Mucosa of descending colon (tissue), 3 donors: ENCODE measurements at places on chromosomes 2 and 18.

DNA sequence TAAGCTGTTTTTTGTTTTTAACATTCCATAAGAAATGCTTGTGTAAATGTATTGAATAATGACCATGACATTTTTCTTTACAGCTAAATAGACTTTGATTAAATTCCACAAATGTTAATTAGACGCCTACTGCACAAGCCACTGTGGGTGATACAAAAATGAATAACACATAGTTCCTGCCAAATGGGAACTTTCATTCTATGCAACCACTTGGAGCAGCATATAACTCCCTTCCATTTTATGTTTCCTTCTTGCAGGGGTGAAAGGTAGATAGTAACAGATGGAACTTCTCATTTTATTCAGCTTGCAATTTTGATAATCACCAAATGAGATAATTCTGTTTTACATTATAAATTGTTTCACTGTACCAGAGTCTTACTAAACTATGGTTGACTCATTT is 70.0 kb upstream of the THUMPD2 start:
- DNase-seq: no peak

GRCh38 chr2:38600921-38601455 is 1.7 kb downstream of the HNRNPLL start:
- DNase-seq: no peak

DNA sequence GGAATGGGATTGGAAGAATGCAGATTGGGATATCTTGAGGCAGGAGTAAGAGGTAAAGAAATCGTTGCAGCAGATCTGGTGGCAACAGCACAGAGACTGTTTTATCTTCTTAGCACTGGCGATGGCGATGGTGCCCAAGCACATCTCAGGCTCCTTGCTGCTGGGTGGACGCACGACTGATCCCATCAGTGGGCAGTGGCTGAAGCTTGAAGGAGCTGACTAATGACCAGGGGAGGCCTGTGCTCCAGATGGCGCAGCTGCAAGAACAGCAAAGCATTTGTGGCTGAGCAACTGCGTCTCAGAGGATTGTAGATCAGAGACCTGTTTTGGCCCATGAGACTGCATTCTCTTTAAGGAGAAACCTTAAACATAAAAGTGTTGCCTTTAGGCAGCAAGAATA is 54.6 kb downstream of the GALR1 start:
- no peak for DNase-seq

DNA sequence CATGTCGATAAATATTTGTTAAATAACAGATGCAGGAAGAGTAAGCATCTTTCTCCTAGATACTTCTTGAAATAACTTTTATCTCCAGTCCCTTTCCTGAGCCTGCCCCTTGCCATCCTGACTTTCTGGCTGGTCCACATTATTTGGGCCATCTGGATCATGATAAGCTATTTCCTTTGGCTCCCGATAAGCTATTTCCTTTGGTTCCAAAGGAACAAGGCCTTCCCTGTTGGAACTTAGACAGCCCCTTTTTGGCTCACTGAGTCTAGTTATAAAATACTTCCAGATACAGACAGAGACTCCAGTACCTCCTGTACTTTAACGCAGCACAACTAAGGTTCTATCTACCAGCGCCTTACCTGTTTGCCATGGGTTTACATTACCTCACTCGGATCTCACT is 205.3 kb upstream of the CCDC150 start:
- no peak for DNase-seq

GRCh38 chr2:169363560-169364150 is 1.3 kb upstream of the LRP2 start:
- peak; percentile 15 for DNase-seq

- DNase-seq: no peak
These were observed 181.1 kb upstream of the EPAS1 start for GRCh38 chr2:46116150-46116549.

DNA sequence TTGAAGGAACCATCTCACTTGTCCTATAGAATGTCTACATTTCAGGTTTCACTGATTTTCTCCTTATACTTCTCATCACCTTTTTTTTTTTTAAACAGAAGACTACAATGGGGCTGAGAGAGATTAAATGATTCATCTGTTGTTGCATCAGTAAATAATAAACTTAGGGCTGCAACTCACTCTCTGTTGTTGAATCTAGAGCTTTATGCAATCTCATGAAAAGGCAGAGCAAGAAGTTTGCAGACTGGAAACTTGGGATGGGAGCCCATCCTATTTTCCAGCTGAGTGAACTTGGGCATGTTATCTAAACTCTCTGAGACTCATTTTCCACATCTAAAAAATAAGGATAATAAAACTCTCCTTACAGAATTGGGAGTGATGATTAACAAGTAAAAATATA is 58.4 kb downstream of the PDE1A start:
- DNase-seq: no peak

GRCh38 chr2:45459860-45460259 is 151.2 kb downstream of the SRBD1 start:
- DNase-seq: no peak

GRCh38 chr18:36130039-36130831 is 536 bp downstream of the ELP2 start:
- no peak for DNase-seq

- DNase-seq: no peak
These were observed 73.5 kb upstream of the LHCGR start for GRCh38 chr2:48829036-48829435.

DNA sequence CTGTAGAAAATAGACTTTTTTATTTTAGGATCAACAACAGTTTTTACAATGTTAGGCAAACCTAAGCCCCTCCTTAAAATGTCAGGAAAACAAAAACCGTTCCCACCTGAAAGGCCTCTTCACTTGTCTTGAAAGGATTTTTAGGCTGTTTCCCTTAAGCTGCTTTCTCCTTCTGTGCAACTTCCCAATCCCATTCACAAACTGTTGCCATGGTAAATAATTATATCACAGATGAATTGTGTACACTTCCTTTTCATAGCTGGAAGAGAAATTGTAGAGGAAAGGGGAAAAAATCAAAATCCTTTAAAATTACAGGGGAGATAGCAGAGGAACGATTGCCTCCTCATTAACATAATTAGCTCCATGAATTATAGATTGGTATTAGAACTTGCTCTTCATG is 1488.0 kb upstream of the CELF4 start:
- DNase-seq: no peak

GRCh38 chr2:181456660-181457120 is 496 bp upstream of the ITGA4 start:
- DNase-seq: peak; percentile 49
